ENCODE measurements at places on chromosomes 11 and 22.

GRCh38 chr11:1051356-1052132, 15.0 kb upstream of the MUC6 start:
- DNase-seq = no peak

- no peak for DNase-seq
Observed at GRCh38 chr11:122399375-122399774, 256.1 kb upstream of the UBASH3B start.

DNA sequence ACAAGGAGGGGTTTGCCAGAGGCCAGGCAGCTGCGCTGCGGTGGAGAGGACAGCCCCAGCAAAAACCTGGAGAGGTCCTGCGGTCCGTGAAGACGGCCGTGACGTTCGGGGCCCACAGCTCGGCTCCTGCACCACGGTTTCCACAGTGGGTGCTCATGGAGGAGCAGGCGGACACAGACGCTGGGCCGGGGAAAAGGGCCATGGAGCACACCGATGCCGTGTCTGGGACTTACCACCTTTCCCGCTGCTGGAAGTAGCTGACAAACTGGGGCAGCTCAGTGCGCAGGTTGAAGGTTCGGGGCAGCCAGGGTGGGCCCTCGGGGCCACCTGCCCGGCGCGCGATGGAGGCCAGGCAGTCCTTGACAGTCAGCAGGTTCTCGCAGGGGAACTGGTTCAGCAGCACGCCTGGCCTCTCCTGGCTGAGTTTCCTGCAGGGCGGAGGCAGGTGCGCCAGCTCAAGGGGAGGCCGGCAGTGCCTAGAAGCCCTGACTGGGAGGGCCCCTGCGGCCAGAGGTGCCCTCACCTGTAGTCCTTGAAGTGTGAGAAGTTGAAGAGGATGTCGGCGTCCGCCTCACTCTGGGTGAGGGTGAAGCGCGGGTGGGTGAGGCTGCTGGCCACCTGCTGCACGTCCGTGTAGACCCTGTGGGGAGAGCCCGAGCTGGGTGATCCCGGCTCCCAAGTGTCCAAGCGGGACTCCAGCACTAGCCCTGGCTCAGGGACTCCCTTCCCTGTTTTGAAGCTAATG, 12.8 kb downstream of the TTLL12 start:
- DNase-seq = no peak

GRCh38 chr11:830295-831117, 2.2 kb upstream of the CD151 start:
- DNase-seq = peak; percentile 61

DNA sequence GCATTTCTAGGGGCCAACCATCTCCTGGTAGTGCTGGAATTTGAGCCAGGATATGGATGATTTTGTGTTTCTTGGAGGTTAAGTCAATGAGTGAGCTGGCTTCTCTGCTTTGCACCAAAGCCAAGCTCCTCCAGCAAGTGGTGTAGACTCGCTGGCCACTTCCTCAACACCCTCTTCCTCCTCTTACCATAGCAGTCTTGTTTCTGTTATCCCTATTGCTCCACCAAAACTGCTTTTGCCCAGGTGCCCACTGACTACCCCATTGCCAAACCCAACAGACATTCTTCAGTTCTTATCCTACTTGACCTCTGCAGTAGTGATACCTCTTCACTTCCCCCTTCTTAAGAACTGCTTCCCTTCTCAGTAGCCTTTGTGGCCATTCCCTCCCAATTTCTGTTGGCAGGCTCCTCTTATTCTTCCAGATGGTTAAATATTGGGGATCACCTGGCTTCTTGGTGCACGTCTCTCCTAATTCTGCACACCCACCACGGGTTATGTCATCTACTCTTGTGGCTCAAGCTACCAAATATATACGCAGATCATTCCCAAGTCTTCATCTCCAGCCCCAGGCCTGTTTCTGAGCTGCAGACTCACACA, 7.0 kb upstream of the PRG2 start:
- DNase-seq = no peak

- DNase-seq = no peak
Observed at GRCh38 chr11:109329716-109330115, 92.3 kb upstream of the C11orf87 start.

- DNase-seq = no peak
Observed at GRCh38 chr11:84687433-84687832, 939.7 kb downstream of the DLG2 start.

DNA sequence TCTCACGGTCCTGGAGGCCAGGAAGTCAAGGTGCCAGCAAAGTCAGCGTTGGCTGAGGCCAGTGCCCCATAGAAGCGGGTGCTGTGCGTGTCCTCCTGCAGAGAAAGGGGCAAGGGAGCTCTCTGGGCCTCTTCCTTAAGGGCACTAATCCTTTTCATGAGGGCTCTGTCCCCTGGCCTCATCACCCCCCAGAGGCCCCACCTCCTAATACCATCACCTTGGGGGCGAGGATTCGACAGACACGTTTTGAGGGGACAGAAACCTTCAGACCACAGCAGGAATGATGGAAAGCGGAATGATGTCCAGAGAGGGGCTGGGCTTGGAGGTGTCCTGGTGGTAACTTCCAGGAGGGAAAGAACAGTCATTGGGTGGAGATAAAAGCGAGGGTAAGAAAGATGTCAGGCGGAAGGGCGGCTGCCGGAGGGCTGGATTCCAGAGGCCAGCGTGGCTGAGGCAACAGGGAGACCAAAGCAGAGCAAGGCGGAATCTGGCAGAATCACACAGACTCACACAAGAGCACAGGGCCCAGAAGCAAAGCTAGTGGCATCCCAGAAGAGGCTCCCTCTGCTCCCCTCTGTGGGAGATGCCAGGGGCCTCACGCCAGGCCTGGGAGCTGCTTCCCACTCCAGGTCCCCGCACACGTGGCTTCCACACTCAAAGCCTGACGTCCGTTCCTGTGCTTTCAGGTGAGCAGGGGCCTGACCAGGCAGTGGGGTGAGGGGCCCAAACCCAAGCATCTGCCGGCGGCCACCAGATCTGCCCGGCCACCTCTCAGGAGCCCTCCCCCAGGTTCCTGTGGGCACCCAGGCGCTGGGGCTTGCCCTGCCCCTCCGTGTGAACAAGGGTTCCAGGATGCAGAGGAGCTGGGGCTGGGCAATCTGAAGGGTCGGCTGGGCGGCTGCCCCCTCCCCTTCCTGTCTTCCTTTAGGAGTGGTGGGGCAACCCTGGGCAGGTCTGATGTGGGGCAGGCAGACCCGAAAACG, 784.5 kb downstream of the BRD1 start:
- no peak for DNase-seq

- no peak for DNase-seq
Observed at GRCh38 chr11:2193099-2193887, 21.7 kb upstream of the TH start.
